ENCODE measurements at places on chromosomes 3 and 15.
A peak's percentile ranks its signal among the peaks of the same experiment; 100 is the strongest.

GRCh38 chr3:125051715-125052581 is 3.8 kb downstream of the HEG1 start:
- DNase-seq, result peak; percentile 56

GRCh38 chr3:46953234-46954010 is 23.1 kb downstream of the CCDC12 start:
- no peak for DNase-seq

DNA sequence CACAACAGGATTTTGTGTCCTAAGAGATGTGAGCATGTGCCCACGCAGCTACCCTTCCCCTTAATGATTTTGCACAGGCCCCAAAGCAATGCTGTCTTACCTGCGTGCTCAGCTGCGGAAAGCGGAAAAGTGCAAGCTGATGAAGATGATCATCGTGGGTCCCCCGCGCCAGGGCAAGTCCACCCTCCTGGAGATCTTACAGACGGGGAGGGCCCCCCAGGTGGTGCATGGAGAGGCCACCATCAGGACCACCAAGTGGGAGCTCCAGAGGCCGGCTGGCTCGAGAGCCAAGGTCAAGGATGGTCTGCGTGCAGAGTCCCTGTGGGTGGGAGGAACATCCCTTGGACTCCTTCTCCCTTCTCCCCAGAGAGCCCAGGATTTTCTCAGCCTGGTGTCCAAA is 103.1 kb downstream of the LRRK1 start:
- DNase-seq, result no peak

- DNase-seq, result no peak
These were observed 1.5 kb downstream of the NTRK3 start for GRCh38 chr15:88255087-88255483.

DNA sequence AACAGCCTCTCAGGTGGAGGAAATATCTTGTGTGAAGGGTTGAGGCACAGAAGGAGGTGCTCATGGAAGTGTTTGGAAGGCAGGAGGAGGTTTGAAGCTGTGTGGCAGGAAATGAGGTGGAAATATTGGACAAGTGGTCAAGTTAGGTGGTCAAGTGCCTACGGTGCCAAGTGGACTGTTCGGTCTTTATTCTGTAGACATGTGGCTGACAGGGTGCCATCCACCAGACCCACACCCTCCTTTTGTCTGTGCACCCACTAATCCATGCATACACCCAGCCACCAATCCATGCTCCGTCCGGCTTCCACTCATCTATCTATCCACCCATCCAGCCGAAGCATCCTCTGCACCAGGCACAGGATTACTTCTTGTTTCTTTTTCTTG is 2.2 kb downstream of the SLC6A20 start:
- DNase-seq, result no peak

DNA sequence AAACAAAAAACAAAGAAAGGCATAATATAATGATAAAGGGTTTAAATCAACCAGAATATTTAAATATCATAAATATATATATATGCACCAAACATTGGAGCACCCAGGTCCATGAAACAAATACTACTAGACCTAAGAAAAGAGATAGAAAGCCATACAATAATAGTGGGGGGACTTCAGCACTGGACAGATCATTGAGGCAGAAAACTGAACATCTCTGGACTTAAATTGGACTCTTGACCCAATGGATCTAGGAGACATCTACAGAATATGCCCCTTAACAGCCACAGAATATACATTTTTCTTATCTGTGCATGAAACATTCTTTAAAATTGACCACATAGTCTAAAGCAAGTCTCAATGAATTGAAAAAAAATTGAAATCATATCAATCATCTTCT is 48.7 kb upstream of the CD96 start:
- no peak for DNase-seq

- no peak for DNase-seq
These were observed 1.2 kb upstream of the COL6A6 start for GRCh38 chr3:130515755-130516154.

- DNase-seq, result no peak
These were observed 20.6 kb downstream of the SPSB4 start for GRCh38 chr3:141071681-141072260.

DNA sequence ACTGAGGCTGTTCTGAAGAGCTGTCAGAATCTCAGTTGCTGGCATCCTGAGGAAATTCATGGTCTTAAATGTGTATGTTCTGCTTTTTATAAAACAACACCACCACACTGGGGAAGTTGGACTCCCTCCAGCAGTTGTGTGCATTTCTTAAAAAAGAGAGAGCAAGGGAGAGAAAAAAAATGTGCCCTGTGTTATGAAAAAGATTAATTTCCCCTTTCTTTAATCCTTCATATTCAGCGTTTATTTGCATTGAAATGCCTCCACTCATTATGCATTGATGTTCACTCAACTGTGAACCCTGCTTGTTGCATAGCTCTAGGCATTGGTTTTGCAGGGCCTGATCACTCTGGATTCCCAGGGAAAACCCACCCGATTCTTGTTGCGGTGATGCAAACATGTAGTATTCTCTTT is 4.4 kb upstream of the ZNF609 start:
- DNase-seq, result no peak

DNA sequence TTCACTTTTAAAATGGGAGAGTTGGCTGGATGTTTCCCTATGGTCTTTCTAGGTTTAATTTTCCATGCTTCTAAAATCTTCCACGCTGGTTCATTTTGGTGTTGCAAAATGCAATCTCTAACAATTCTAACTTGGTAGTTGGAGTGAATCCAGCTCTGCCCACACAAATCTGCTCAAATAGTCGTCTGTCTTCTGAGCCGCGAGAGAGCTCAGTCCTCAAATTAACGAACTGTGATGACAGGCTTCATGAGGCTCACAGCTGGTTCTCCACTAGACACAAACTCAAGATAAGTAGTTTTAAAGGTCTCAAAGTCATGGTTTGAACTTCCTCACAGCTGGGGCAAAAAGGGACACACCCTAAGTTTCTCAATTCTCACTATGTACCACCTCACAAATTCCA is 178.6 kb upstream of the LYSMD4 start:
- no peak for DNase-seq

DNA sequence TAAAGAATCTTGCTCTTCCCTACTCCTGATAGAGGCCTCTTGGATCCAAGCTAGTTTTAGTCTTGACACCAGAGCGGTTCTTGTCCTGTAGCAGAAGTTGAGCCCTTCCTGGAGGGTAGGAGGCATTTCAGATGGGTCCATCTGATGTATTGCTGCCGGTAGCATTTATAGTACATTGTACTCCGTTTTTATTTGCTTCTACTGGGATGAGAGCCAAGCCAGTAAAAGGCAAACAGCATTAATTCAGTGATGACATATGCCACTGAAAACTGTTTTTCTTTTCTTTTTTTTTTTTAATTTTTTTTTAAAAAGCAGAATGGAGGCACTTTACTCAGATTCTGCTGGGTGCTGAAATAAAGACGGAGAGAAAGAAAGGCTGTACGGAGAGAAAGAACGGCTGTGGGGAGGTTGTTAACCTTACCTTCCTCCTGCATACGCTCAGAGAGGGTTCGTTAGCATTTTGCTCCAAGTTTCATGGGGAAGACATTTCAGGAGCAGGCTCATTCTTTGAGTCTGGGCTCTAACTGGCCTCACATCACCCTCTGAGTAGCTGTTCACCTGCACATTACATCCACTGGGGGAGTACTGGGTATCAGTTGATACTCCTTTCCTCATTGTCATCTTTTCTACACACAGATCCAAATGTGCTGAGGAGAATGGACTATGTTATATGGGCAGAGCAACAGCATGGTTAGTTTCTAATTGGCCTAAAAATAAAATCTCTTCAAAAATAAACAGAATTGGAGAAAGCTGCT is 161.5 kb downstream of the FEZF2 start:
- no peak for DNase-seq

DNA sequence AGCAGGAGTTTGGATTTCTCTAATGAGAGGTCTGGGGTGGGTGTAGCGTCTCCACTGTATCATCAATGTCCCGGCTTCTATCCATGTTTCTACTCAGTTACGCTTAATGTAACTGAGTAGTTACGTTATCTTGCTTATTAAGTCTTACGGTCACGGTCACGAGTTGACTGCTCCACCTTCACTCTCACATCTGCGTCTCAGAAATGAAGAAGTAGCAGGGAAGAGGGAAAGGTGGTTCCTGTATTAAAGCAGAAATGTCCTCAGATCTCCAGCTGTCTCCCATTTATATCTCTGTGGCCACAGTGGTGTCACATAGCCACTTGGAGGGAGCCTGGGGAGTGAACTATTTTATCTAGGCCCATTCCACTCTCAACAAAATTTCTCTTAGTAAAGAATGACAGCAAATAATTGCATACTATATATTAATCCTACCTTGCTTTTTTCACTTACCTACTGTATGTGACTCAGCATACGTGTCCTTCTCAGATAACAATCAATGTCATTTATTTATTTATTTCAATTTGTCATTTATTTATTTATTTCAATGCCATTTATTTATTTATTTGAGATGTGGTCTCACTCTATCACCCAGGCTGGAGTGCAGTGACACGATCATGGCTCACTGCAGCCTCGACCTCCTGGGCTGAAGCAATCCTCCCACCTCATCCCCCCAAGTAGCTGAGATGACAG is 39.7 kb upstream of the RNU6-1 start:
- no peak for DNase-seq

Data from stimulated activated CD8-positive, alpha-beta memory T cell treated with anti-CD3 and anti-CD28 coated beads, Interleukin-15, amount 100 ng/mL, for 48 hours (primary cell).